ENCODE measurements at places on chromosomes 12 and 14.
A peak's percentile ranks its signal among the peaks of the same experiment; 100 is the strongest.

DNA sequence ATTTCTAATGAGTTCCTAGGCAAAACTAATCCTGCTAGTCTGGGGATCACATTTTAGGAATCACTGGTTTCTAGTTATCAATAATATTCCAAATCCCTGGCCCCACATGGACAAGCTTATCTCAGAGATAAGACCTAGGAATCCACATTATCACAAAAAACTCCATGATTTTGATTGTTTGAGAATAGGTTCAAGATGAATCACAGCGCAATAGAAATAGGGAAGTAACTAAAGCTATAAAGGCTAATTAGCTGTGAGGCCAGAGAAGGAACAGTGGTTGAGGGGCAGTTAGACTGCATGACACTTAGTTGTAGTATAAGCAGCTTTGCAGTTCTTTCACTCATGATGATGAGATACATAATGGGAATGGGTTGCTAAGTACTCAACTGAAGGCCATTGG, 13.1 kb upstream of the ATP5F1B start:
- DNase-seq = peak; percentile 39

DNA sequence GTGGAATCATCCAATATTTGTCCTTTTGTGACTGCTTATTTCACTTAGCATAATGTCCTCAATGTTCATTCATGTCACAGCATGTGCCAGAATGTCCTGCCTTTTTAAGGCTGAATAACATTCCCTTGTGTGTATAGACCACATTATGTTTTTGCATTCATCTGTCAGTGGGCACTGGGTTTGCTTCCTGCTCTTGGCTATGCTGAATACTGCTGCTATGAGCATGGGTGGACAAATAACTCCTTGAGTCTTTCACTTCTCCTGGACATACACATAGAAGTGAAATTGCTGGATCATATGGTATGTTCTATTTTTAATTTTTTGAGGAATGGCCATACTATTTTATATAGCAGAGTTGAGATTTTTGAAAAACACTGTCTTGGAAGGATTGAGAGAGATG, 46.9 kb downstream of the GPR68 start:
- DNase-seq = no peak

DNA sequence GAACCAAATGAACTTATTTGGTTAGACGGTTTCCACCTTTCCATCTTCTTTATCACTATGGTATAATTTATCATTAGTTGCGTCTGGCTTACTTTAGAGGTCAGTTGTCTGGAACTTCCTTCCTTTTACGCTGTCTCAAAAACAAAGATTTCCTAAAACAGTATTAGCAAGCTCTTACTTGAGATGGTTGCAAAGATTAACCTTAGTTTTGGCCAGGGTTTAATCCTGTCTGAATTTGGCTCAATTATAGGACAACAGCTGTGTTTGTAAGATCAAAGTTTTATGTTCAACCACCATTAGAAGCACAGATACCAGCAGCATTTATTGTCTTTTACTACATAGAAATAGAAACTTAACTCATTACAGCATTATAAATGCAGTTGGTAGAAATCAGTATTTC, 7.9 kb upstream of the WASHC3 start:
- no peak for DNase-seq

GRCh38 chr14:54589843-54590242, 22.9 kb downstream of the SAMD4A start:
- DNase-seq = no peak

- DNase-seq = no peak
These were observed 447.6 kb upstream of the TMPO start for GRCh38 chr12:98067795-98068194.

- no peak for DNase-seq
These were observed 31.8 kb upstream of the CMAS start for GRCh38 chr12:22014041-22014782.

DNA sequence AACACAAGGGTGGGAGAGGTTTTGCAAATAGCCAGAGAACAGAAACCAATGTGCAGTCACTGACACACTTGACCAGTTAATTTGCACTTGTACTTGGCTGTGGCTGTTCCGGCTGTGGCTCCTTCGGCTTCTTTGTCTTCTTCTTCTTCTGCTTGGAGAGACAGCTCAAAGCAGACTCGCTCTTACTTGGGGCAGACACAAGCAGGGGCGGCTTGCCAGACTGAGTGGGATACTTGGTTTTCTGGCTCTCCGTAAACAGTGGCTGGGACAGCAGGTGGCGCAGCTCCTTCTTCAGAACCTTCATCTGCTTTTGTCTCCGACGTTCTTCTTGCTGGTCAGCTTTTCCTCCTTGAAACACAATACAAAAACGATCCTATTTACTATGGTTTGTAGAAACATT, 25.0 kb downstream of the OTUB2 start:
- DNase-seq = no peak

DNA sequence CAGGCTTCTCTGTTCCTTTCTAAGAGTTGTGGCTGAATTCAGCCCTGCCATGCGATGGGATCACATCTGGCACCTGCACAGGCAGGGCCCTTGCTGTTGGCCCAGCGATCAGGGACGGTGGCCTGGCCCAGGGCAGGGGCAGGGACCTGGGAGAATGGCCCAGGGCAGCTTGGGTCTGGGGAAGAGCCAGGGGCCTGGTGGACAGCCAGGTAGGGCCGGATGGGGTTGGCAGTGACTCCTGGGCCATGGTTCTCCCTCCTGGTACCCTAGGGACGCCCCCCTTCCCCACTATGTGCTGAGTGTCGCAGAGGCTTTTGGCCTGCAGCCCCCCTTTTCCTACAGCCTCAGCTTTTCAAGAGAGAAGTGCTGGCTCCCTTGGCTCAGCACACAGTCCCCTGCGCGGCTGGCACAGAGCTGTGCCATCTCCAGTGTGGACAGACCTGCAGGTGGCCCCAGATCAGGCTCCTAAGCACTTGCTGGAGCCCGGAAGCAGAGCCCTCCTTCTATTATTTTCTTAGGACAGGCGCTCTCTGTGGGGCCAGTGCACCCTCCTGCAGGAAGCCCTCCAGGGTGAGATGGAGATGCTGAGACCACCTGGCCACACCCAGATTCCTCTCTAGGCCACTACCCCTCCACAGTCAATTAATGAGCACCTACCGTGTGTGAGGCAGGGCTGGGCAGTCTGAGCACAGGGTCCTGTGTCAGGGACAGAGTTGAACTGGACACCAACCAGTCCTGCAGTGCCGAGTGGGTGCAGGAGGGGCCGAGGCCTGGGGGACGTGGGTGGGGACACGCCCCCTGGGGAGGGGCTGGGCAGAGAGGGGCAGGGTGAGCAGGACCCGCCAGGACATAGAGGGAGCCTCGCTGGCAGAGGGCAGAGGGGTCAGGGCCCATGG, 267.6 kb downstream of the ADGRD1 start:
- no peak for DNase-seq

DNA sequence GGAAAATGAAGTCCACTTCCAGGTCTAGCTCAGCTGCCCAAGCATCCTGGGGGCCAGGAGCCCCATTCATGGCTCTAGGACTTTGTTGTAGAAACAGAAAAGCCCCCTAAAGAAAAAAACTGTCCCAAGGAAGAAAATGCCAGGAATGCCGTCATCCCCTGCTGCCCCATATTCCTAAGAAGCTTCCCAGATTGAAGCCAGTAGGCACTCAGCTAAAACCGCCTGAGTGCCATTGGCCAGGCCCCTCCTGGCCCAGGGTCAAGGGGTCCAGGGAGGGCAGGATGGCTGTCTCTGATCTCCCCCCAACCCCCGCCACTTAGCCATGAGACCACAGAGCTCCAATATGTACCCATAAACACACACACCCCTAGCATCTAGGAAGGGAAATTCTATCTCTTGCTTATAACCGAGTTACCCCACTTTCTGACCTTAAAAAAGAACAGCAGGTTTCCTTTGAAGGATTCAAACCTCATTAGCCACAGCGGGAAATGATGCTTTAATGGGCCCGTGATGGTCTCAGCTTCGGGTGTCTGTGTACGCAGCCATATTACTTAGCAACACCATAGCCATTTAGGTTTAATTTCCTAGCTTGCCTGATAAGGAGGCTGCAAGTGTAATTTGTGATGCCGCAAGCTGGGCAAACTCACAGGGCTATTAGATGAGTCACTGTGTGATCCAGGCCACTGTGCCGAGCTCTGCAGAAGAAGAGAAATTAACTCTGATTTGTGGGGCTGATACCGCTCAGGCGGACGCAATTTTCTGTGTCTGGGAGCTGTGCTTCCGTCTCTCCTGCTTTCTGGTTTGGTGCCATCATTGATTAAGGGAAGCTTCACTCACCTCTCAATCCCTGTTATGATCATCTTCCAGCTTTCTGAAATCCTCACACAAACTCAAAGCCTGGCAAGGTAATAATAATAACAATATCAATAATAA, 84.2 kb downstream of the GCH1 start:
- DNase-seq = no peak

DNA sequence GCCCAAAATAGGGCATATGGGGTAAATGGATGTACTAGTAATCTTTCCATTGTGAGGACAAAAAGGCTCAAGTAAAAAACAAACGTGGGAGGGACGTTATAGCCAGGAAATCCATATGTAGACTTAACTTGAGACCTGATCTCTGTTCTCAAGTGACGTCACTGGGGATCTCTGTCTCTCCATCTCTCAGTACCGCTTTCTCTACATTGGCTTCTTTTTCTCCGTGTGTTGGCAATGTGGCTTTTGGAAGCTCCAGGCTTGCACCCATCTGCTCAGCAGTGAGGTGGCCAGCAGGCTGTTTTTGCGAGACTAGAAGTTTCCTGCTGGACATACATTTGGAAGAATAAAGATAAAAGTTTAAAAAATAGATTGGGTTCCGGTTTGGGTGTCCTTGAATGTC, 66.0 kb upstream of the NRXN3 start:
- no peak for DNase-seq

GRCh38 chr14:98184457-98184856, 1087.5 kb downstream of the BCL11B start:
- no peak for DNase-seq

DNA sequence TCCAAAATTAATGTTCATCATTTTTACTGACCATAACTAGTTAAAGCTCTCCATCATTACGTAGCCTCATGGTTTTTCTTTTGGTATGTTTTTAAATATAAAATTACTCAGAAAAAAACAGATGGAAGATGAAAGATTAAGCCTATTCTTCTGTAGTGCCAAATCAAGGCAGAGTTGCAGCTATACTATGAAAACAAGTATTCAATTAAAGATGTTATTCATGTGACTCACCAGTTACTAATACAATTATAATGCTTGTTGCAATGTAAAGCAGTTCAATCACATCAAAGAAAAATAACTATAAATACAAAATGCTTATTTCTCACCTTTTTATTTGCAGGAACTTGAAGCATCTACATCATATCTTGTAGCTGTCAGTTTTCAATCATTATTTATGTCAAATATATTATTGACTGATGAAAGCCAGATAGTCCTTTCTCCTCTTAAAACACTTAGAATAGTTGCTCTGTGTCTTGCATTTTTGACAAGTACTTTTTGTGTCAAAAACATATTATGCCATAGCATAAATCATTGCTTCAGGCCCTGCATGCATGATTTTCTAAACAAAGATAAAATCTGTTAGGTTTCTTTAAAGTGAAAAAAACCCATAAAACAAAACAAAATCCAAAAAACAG, 36.0 kb upstream of the TRHDE start:
- DNase-seq = no peak

- peak; percentile 7 for DNase-seq
These were observed 318.4 kb downstream of the RAD51B start for GRCh38 chr14:68137704-68138619.

- no peak for DNase-seq
These were observed 804.5 kb downstream of the NRXN3 start for GRCh38 chr14:78974691-78975090.

DNA sequence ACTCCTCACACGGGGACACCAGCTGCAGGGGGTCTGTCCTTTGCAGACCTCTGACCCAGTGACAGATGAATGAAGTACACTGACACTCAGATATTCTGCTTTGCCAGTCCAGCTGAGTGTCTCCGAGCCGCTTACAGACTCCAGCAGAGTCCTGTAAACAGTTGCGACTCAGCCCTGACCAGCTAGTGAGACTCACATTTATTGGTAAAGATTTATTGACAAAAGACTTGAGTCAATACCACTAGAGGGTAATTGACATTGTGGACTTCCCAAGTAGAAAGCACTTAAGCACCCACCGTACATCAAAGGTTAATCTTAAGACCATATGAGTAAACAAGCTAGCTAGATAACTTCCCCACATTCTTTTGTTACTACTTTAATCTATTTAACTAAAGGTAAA, 9.8 kb upstream of the FKBP4 start:
- no peak for DNase-seq

GRCh38 chr12:90077756-90078155, 369.1 kb upstream of the ATP2B1 start:
- no peak for DNase-seq

DNA sequence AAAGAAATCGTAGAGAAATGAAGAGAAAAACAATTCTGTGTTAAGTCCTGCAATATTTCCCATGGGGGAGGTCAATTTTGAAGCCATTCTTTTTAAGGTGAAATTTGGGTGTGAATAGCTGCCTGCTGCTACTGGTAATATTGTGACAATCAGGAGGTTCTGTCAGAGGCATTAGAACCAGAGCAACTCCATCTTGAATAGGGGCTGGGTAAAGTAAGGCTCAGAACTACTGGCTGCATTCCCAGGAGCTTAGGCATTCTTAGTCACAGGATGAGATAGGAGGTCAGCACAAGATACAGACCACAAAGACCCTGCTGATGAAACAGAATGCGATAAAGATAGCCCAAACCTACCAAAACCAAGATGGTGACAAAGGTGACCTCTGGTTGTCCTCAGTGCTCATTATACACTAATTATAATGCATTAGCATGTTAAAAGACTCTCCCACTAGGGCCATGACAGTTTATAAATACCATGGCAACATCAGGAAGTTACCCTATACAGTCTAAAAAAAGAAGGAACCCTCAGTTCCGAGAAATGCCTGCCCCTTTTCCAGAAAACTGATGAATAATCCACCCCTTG, 24.8 kb upstream of the MTHFD1 start:
- DNase-seq = no peak

DNA sequence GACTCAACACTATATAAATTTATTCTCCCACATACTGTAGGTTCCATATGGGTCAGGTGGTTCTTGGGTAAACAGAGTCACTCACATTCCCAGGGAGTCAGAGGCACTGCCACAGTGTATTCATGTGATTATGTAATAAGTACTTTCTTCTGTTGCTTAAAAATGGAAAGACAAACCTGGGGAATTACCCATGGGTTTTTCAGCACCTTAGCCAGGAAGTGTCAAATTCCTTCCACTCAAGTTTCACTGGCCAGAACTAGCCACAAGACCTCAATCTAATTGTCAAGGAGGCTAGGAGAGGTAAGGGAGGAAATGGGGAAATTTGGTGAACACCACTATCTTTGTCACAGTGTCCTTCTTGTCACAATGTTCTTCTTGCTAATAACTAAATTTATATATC, 333.2 kb upstream of the MDGA2 start:
- DNase-seq = no peak

GRCh38 chr14:73313151-73313550, 75.8 kb downstream of the PAPLN start:
- DNase-seq = no peak

DNA sequence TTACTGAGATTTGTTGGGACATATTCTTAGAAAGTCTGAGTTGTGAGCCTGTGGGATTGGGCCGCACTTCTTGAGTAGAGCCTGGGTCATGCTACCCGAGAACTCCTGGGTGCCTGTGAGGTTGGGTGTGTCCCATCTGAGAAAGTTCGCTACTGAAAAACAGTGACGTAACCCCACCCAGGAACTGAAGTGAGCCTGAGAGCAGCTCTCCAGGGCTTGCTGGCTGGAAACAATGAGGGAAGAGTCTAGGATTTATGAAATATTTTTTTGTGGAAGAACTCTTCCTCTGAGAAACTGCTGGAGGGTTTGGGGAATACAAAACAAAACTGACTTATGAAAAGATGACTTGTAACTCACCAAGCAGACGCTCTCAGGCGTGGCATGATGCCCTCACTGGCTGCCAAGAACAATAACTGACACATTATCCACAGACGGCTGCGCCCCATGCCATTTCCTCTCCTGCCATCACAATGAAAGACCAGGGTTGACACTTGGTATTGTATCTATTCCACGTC, 69.2 kb downstream of the RASSF3 start:
- DNase-seq = no peak

Data from GM13977 (cell line).